ENCODE measurements at places on chromosomes 5 and 9.

DNA sequence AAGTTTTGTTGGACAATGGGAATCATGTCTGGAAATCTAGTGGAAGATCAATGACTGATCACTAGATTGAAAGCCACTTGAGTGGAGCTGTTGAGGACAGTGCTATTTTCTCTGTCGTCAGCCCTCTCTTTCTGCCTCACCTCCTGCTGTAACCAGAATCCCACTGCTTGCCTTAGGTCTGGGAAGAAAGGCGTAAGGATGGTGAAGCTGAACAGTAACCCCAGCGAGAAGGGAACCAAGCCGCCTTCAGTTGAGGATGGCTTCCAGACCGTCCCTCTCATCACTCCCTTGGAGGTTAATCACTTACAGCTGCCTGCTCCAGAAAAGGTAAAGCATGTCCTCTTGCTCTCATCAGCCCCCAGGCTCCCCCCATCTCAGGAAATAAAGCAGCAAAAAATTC lies 1.1 kb downstream of the NSG2 start:
- no peak for DNase-seq

GRCh38 chr9:2271426-2271825 lies 256.3 kb downstream of the SMARCA2 start:
- no peak for DNase-seq

- no peak for DNase-seq
These were observed 8.4 kb downstream of the FAM163B start for GRCh38 chr9:133600739-133601138.

GRCh38 chr5:115684513-115685037 lies 58.7 kb upstream of the TMED7 start:
- DNase-seq = no peak

DNA sequence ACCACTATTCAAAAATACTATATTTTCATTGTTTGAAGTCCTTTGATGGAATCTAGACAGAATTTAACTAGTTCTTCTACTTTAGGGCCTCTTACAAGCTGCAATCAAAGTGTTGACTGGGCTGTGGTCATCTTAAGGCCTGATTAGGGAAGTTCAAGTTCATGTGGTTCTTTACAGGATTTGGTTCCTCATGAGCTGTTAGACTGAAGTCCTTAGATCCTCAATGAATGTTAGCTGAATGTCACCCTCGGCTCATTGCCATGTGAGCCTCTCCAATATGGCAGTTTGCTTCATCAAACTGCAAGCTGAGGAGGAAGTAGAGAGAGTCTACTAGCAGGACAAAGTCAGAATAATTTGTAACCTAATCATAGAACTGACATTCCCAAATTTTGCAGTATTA lies 135.1 kb downstream of the CSNK1G3 start:
- DNase-seq = no peak

GRCh38 chr5:1016036-1016435 lies 7.4 kb downstream of the NKD2 start:
- DNase-seq = no peak

GRCh38 chr5:74282490-74282889 lies 358.0 kb downstream of the ENC1 start:
- DNase-seq = no peak

GRCh38 chr5:123483446-123484077 lies 28.4 kb upstream of the CSNK1G3 start:
- DNase-seq = no peak

GRCh38 chr5:34967540-34967939 lies 38.2 kb downstream of the DNAJC21 start:
- no peak for DNase-seq

- DNase-seq = no peak
These were observed 5.4 kb upstream of the FOXB2 start for GRCh38 chr9:77013932-77014596.

- DNase-seq = no peak
These were observed 143.0 kb downstream of the GOLPH3 start for GRCh38 chr5:32031089-32031488.

- DNase-seq = no peak
These were observed 25.2 kb upstream of the FOCAD start for GRCh38 chr9:20658677-20659473.

DNA sequence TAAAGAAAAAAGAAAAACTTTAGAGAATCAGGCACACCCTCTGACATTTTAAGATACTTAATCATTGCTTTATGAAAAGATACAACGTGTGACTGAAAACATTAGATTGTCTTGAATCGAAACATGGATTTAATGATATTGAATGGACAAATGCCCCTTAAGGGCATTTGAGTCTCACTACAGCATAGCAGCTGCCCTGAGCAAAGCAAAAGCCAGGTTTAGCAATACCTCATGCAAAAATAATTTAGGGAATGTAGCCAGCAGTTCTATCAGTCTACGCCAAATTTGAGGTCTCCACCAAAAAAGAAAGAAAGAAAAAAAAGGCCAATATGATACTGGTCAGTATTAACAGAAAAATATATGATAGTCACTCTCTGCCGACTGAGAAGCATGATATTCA lies 56.6 kb upstream of the LMNB1 start:
- DNase-seq = no peak

- no peak for DNase-seq
These were observed 488.9 kb downstream of the ISL1 start for GRCh38 chr5:51872144-51872543.

DNA sequence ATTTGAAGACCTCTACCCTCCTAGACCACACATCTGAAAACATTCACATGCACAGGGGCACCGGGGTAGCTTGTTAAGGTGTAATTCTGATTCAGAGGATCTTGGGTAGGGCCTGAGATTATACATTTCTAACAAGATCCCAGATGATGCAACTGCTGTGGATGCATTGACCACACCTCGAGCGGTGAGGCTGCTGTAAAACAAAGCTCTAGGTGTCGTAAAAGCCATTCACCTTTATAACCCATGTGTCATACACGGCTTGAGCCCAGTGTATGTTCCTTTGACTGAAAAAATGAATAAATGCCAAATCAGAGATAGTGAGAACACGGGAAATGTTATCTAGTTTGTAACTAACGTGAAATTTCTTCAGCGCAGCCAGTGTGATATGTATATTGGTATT lies 1578.2 kb upstream of the WWC1 start:
- no peak for DNase-seq

- DNase-seq = no peak
These were observed 61.2 kb upstream of the JAK2 start for GRCh38 chr9:4923580-4924544.

DNA sequence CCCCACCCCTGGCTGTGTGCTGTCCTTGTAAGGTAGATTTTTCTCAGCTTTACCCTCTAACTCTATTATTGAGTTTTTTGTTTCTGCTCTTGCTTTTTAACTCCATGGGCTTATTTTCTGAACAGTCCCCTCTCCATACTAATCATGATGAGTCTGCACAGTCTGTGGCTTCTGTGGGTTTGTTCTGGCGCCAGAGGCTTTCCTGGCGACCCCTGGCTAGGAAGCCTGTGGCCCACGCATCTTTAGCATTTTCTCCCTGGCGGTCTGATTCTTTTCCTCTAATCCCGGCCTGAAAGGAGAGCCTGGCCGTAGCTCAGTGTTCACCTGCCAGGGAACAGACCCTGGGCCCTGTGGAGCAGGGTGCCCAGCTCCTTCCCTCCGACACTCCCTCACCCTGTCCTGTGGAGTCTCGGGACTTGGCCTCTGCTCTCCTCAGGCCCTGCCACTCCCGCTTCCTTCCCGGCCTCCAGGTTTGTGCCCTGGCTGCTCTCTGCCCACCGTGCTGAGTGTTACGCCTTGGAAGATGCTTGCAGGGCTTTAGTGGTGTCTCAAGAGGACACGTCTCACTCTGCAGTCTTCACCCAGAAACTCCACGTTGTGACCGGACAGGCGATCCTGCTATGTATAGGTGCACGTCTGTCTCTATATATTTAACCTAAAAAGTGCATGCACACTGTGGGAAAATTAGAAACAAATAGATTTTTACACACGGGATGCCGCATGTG lies 31.7 kb upstream of the LRRC14B start:
- no peak for DNase-seq

GRCh38 chr9:98009936-98010335 lies 26.8 kb downstream of the ANP32B start:
- DNase-seq = no peak

- no peak for DNase-seq
These were observed 422.7 kb upstream of the ADAMTS16 start for GRCh38 chr5:4717446-4717845.

DNA sequence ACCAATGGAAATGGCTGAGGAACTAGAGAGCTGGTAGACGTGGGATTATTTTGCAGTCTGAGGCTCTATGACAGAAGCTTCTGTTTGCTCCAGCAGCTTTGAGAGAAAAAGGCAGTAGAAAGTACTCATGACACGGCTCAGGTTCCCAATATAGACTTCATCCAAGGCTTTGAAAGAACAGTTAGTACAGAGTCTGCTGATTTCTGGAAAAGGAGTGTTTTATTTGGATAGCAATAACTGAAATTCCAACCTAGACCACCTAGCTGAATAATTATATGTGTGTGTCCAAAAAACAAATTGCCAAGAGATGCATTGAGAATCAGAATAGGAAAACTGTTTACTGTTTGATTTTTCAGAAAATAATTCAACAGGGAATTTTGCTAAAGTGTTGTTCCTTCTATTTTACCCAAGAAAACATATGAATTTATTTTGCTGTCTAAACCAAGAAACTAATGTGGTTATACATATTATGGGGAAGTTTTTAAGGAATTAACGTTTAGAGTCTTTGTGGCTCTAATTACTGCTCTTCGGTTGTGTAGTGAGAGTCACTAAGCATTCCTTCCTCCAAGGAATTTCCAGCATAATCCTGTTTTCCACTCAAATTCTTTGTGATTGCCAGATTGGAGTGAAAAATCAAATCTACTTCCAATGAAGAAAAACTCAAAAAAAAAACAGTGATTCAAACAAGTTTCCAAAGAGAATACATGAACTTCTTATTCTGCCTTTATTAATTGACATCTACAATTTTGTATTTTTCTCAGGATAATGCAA lies 18.1 kb upstream of the MTX3 start:
- no peak for DNase-seq

GRCh38 chr5:127858116-127858784 lies 155.1 kb downstream of the CCDC192 start:
- no peak for DNase-seq

DNA sequence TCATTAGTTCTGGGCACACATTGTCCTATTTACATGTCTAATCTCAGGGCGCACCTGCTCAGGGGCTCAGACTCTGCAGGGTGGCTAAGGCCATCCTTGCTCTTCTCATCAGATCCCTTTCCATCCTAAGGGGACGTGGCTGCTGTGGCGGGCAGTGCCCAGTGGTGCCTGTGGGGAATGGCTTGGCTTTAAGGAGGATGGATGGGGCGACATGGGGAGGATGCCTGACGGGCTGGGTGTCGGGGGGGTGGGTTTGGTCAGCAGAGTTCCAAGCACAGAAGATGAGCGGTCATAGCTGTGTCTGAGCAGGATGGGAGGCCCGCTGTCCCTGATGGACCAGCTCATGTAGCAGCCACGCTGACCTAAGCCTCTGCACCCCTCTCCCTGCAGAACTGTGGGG lies 40.9 kb upstream of the SUSD3 start:
- no peak for DNase-seq

DNA sequence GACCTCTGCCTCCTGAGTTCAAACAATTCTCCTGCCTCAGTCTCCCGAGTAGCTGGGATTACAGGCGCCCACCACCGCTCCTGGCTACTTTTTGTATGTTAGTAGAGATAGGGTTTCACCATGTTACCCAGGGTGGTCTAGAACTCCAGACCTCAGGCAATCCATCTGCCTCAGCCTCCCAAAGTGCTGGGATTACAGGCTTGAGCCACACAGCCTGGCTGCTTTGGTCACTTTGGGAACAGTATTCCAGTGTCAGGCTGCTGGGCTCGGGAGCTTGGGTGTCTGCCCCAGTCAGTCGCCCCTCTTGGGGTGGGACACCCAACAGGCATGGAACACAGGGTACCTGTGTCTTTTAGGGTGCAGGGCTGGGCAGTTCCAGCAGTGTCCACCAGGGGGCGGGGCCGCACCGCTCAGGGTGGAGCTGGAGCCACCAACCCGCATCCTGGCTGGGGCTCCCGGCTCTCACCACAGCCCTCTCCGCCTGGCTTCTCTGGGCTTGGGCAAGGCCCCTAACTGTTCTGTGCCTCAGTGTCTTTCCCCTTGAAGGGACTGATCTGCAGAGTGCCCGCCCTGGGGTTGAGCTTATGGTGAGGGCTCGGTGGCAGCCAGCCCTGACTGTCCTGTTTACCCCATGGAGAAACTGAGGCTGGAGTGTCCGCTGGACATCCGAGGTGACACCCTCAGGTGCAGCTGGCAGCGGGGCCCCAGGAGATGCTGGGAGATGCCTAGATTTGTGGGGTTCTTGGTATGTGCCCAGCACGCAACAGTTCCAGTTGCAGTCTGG lies 6.4 kb upstream of the RNU6ATAC start:
- DNase-seq = no peak

DNA sequence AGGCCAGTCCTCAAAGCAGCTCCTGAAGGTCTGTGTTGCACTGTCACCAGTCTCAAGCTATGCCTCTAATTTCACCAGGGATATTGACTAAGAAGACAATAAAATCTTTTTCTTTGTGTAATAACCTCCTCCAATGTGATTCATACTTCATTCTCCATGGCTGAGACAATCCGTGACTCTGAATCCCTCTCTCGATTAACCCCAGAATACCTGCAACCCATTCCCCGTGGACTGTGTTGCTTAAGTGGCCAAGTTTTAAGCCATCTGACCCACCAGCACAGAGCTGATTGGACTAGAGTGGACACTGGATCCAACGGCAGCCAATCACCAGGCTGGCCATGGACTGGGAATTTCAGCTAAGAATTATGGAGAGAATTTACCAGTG lies 5.4 kb upstream of the CCIN start:
- no peak for DNase-seq

DNA sequence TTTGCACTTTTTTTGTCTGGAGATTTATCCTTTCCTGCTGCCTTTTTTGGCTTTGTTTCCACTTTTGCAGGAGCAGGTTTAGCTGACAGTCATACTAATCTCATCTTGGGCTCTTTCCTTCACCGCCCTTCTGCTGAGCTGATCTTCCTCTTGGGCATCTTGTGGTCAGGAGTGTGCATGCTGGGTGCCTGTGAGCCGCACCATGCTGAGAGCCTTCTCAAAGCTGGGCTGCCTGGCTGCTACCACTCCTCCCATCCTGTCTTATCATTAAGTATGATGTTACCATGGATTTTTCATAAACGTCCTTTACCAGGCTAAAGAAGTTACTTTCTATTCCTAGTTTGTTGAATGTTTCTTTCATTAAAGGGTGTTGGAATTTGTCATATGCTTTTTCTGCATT lies 49.5 kb upstream of the MCCC2 start:
- no peak for DNase-seq

DNA sequence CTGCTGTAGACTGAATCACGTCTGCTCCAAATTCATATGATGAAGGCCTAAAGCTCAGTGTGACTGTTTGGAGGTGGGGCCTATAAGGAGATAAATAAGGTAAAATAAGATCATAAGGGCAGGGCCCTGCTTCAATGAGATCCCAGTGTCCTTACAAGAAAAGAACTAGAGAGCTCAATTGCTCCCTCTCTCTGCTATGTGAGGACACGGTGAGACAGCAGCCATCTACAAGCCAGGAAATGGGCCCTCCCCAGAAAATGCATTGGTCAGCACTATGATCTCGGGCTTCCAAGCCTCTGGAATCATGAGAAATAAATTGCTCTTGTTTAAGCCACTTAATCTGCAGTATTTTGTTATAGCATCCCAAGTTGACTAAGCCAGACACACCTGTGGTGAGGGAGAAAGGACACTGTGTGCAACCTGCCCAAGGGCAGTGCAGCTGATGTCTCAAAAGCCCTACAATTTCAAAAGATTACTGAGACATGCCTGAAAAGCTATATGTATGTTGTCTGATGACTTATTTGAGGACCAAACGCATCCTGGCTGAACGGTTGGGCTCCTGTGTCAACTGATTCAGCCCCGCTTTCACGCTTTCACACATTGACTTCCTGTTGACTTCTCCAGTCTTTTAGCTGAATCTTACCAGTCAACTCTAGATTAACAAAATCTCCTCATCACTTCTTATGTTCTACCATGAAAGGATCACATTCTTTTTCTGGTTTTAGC lies 13.2 kb downstream of the GZMK start:
- peak; percentile 24 for DNase-seq
